NCI-H774 (cell line): ENCODE measurements at places on chromosomes 12 and 14.

DNA sequence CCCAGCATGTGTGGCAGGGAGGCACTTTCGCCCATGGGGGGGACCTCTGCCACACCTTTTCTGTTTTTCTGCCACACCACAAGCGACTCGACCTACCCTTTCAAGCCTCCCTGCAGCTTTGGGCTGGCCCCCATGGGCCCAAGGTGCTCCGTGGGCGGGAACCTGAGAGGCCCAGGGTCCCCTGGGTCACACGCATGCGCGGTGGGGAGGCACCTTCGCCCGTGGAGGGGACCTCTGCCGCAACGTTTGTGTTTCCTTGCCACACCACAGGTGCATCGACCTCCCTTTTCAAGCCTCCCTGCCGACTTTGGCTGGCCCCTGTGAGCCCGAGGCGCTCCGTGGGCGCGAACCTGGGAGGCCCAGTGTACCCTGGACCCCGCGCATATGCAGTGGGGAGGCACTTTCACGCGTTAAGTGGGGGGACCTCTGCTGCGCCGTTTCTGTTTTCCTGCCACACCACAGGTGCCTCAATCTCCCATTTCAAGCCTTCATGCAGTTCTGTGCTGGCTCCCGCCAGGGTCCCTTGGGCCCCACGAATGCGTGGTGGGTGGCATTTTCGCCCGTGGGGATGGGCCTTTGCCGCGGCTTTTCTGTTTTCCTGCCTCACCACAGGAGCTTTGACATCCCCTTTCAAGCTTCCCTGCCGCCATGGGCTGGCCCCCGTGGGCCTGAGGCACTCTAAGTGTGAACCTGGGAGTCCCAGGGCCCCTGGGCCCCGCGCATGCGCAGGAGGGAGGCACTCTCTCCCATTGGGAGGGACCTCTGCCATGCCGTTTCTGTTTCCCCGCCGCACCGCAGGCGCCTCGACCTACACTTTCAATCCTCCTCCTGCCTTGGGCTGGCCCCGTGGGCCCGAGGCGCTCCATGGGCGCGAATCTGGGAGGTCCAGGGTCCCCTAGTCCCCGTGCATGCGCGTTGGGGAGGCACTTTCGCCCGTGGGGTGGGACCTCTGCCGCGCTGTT lies 332.2 kb downstream of the ALG10 start:
- no peak for DNase-seq

- DNase-seq: no peak
These were observed 179.4 kb upstream of the BCL2L14 start for GRCh38 chr12:11891346-11891745.

- no peak for DNase-seq
These were observed 35.4 kb upstream of the LTA4H start for GRCh38 chr12:96070670-96071279.

DNA sequence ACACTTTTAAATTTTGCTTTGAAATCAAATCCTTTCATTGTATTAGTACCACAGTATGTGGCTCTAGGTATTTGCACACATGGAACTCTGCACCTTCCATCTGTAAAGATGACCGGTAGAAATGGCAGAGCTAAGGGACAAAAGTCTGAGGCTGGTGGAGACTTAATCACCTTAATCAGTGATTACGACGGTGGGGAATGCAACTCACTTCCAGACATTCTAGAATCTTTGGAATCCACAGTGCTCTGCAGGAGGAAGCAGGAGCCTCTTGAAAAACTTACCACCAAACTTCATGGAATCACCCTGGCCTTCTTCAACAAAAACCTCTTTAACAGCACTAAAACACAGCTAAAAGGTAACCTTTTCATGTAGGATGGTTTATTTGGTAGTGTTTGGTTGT lies 3.9 kb upstream of the DACT1 start:
- no peak for DNase-seq

- no peak for DNase-seq
These were observed 56.5 kb downstream of the ZFYVE26 start for GRCh38 chr14:67759916-67760315.

- DNase-seq: no peak
These were observed 5.8 kb downstream of the HNRNPC start for GRCh38 chr14:21263284-21264024.

GRCh38 chr12:108948367-108948766 lies 68.5 kb downstream of the DAO start:
- no peak for DNase-seq
